ENCODE measurements at places on chromosomes 1 and 21.

DNA sequence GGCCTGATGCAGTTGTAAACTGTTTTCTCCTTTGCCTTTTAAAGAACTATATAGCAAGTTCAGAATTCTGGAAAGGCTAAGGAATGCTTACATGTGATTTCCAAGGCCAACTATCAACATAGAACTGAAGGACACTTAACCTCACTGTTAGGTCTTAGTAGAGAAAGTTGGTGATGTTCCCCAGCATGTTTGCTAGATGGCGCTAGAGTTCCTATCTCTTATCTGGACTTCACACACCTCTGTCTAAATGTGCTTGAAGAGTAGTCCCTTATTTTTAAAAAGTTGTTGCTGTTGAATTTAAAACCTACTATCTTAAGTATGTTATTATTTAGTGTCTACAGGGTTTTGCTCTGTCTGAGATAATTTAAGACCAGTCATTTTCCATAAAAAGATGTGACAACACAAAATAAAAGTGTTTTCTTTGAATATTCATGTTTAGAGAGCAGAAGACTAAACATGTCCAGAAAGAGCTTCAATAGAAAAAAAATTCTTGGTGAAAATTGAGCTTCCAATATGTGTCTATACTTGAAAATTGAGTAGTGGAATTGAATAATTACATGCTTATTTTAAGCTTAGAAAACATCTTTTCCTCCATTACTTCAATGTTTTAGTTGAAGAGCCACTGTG lies 237.3 kb downstream of the S1PR1 start:
- DNase-seq, result peak; percentile 14

- DNase-seq, result no peak
These were observed 15.9 kb downstream of the RALGPS2 start for GRCh38 chr1:178740924-178741323.

GRCh38 chr1:42723511-42723910 lies 16.5 kb downstream of the CLDN19 start:
- peak; percentile 54 for DNase-seq

DNA sequence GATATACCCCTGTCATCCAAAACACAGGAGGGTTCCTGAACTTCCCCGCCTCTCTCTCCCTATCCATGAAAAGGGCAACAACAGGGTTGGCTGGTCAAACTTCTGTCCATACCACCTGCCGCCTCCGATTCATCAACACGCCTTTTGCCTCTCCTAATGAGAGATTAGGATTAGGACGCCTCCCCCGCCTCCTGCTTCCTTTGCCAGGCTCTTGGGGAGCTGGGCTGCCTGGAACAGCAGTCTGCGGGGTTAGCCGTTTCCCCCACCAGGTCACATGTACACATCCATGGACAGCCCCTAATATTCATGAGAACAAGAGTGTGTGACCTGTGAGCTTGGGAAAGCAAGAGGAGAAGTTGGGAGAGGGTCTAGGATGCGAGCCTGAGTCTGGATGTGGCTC lies 2.3 kb upstream of the OPTC start:
- no peak for DNase-seq

GRCh38 chr21:33734291-33734690 lies 92.0 kb downstream of the ITSN1 start:
- DNase-seq, result no peak

DNA sequence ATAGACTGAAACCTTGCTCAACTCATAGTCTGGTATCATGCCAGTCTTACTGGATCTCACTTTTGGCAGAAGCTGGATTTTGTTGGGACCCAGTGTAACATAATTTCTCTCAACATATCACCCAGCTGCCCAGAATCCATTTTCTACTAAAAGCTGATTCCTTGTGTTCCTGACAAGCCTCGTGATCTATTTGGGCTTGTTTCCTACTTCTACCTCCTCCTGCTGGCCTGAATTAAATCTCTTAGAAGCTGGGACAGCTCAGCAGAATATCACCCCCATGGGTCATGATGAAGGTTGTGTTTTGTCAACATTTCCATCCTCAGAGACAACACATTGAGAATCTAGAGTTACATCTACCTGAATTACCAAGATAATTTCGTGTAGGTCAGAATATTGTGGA lies 7.7 kb downstream of the GOLT1A start:
- DNase-seq, result peak; percentile 41

All from M059J (cell line).